Cortex of kidney (tissue), 1 donor: ENCODE measurements at places on chromosomes 1 and 21.

GRCh38 chr1:203682473-203683383 lies 56.1 kb downstream of the ATP2B4 start:
- no peak for DNase-seq

DNA sequence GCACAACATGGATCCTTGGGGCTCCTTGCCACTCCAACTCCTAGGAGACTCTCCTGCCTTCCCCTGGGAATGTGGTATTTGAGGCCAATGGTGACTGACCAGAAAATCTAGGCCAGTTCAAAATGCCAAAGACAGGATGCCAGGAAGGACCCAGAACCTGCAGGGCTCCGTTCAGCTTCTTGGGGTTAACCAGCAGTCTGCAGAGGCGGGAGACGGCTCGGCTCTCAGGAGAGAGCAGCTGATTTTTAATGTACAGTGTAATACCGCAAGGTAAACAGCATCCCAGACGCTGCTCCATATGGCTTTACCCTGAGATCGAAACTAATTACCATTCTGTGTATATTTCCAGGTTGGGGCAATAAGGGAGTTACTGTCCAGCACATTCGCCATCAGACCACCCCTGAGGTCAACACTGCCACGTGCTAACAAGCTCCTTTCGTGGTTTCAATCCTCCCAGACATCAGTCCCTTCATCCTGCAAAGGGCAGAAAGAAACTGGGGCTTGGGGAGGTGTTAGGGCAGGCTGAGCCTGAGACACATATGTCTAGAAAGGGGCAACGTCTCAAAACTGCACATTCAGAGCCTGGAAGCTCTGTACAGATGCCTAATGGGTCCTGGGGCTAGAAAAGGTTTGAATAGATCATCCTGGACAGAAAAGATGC lies 16.7 kb downstream of the ITPKB start:
- no peak for DNase-seq

- DNase-seq = no peak
These were observed 4.6 kb downstream of the DR1 start for GRCh38 chr1:93350322-93350721.

- DNase-seq = no peak
These were observed 79.9 kb upstream of the LYST start for GRCh38 chr1:235946571-235946981.

DNA sequence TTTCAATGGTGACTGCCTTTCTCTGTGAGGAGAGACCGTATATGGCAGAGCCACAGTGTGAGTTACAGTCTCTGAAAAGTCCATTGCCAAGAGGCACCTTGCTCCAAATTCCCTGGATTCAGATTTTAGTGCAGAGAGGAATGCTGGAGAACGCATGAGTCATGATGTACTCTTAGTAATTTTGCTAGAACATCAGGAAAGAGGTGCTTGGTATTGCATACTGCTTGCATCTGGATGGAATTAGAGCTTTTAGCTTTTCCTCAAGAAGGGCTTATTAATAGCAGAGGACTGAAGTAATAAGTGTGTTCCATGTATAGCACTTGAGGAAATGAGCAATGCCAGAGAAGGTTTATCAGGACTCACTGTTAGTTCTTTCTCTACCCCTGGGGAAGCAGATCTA lies 40.5 kb upstream of the AKT3 start:
- no peak for DNase-seq

DNA sequence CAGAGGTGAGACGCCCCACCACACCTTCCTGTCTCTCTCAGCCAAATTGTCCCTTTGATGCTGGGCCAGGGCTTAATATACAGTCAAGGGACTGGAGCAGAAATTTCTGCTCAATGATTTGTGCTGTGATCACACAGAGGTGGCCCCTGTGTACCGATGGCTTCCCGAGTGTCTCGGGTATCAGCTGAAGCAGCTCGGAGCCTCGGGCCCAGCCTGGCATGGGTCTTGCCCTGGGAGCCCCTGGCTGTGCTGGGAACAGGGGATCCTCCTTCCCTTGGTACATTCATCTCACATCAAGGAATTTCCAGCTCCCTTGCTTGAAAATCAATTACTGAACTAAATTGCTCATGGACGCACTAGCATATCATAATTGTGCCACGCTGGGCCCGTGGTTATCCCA lies 148.8 kb upstream of the C1orf174 start:
- no peak for DNase-seq

- DNase-seq = no peak
These were observed 20.1 kb downstream of the TP73 start for GRCh38 chr1:3672231-3672970.

DNA sequence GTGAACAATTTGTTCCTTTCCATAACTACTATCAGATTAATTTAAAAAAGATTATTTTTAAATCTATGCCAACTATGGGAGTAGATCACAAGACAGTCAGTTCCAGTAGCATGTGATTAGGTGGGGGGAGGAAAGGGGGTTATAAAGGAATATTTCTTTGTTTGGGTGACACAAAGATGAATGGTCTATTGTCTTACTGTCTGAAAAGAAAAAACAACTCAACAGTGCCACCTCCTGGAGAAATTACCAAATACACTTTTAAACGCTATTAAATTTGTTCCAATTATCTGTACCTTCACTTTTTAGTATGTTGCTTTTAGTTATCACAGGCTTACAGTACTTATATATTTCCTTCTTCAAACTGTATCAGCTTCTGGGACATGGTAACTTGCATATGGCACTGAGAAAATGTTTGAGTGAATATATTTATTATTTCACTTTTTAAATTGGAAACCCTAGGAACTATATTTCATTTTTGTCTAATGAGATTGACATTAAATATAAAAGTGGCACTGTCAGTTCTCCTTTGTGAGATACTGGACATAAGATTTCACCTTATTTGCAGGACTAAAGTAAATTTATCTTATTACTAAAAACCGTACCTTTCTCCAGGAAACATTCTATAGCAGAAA lies 1.7 kb upstream of the SORT1 start:
- DNase-seq = no peak

DNA sequence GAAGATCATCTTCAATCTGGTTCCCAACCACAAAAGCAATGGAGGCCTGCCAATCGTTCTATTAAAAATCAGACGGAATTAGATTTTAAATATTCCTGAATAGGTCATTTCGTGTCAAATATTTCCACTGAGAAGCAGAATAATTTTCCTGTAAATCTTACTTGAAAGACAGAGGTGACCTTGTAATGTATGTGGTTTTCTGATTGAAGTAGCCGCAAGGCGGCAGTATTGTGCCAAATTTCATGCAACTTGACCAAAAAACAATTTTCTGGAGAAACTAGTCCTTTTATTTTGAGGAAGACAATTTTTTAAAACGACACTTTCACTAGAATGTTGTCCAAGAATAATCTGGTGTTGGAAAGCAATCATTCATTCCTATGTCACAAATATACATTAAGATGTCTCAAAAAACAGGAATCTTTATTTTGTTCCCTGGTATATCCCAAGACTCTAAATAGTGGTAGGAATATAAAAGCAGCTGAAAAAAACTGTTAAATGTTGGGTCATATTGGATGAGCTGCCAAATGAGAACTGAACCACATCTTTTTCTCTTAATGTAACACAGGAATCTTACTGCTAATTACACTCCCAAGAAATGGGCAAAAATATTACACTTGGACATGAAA lies 33.6 kb downstream of the SPAG17 start:
- no peak for DNase-seq

DNA sequence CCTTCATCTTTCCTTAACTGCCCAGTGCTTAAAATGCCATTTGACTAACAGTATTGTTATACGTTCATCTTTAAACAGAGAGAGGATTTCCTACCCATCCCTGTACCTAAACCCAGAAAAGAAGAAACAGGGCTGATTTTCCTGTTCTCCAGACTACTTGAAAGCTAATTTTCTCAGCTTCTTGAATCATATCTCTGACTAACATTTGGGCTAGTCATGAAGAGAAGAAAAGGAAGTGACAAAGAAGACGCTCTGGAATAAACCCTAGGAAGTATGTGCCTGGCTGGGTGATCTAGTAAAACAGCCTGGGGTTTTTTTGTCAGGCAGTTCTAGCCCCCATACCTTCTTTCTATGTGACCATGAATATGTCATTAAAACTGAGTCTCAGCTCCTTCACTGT lies 44.8 kb upstream of the SGIP1 start:
- no peak for DNase-seq

GRCh38 chr1:201023517-201023902 lies at the start of gene KIF21B:
Gene KIF21B (minus strand): TSS chr1:201023714. CDS start chr1:201023383, 331 bp downstream.
- DNase-seq = no peak

DNA sequence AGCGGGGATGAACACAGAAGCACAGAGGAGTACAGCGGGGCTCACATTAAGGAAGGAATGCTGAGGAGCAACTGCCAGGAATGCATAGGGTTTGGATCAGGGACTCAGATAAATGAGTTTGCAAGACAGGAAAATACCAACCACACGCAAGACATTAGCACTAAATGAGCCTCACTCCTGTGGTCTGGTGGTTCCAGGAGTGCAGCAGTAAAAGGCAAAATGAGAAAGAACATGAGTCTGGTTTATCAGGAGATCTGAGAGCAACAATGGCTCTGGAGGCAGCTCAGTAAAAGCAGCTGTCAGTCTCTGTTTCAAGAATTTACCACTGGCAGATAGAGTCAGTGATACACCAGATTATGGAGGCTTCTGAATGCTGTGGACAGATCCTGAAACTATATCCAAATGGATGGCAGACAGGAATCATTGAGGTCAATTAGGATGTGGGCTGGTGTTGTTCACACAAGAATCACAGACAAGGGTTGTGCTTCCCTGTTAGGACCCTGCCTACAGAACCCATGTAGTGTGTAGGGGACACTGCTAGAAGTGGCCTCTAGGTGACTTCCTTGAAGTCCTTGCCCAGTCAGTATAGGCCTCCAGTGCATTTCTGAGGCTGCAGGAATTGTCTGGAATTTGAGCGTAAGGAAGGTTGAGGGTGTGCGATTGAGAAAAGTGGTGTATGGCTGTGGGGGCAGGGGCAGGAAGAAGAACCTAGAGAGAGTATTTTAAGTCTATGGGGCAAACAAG lies 50.3 kb downstream of the CASQ2 start:
- no peak for DNase-seq

DNA sequence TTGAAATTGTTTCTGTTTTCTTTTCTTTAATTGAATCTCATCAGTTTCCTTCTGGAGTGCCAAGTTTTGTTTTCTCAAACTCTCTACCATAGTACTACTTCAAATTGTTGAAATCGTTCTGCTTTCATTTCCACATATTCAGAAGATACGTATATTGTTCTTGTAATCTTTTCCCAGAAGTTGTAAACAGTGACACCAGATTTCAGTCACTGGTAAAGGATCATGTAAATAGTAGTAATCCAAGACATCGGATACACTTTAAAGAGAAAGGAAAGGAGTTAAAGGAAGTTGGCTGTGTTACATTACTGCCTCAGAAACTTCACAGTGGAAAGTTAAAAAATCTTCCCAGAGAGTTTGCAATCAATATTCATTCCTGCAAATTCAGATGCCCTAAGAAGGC lies 67.5 kb downstream of the RGL1 start:
- DNase-seq = no peak

- no peak for DNase-seq
These were observed 42.2 kb upstream of the TRABD2B start for GRCh38 chr1:48039088-48040054.

DNA sequence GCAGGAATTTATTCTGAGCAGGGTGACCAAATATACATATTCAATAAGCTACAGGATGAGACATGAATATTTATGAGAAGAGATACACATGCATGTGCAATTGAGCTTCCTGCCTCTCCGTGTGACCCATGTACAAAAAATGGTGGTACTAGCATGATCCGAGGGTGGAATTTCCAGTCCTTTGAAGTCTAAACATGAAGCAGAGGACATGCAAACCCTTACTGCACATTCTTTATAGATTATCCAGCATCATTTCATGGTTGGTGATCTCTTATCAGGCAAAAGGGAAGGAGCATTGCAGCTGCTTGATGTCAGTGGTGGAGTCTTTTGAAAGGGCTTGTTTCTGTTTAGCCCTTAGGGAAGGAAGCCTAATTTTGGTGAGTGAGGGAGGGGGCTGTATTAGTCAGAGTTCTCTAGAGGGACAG lies 448.6 kb downstream of the SETD4 start:
- DNase-seq = no peak

DNA sequence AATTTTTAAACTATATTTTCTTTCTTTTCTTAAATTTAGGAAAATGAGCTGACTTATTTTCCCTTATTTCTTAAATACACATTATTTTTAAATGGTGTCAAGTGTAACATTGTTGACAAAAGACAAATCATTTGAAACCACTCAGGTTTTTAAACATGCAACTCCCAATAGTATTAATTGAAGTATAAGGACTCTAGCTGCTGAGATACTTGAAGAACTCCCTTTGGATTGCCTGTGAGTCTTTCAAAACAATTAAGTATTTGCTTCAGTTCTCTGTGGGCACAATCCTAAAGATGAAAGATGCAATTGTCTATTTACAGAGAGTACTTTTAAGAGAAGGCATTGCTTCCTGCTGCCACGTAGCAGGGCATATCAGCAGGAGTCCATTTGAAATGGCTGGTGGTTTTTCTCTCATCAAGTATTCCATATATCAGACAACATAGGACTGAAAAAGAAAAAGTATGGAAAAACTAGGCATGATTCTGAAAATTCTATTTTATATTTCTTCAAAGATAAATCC lies 373.4 kb downstream of the NEGR1 start:
- no peak for DNase-seq

GRCh38 chr1:209513226-209513625 lies 70.3 kb upstream of the CAMK1G start:
- no peak for DNase-seq

DNA sequence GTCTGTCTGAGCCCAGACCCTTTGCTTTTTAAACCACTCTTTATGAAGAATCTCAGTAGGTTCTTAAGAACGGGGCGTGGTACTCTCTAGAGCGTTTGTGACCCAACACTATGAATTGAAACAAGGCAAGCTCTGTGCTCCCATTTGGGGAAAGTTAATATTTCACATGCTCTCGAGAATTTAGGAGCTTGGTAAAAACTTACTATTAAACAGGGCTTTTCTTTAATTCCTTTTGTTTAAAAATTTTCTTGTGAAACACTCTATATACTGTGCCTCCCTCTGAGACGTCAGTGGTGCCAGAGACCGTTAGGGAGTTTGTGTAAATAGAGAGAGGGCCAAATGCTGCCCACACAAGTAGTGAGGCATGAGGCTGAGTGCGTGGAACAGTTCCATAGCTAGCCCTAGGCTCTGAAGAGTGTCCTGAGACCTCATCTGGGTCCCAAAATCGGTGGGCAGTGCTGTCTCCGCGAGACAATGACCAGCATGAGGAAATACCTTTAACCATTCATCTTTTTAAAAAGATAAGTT lies 144.7 kb downstream of the ROR1 start:
- DNase-seq = no peak

DNA sequence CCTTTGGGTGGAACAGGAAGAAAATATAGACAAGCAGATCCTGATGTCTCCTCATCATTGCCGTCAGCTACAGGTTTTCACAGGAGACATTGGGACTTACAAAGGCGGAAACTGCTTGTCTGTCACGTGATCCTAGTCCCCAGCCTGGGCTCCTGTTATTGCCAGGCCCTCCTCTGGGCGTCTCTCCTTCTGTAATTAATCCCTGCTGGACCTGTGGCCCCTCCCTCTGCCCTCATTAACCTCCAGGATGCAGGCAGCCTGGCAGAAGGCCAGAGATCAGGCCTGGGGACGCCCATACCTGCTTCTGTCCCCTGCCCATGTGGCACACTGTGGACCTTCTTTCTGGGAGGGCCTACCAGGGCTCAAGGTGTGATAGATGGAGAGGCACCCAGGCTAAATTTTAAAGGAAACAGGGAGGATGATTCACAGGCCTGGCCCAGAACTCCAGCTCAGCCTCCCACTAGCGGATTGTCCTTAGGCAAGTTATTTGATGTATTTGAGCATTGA lies 2.4 kb downstream of the S100A5 start:
- no peak for DNase-seq
